NCI-H1417 (cell line): ENCODE measurements at places on chromosomes 12 and 14.
A peak's percentile ranks its signal among the peaks of the same experiment; 100 is the strongest.

DNA sequence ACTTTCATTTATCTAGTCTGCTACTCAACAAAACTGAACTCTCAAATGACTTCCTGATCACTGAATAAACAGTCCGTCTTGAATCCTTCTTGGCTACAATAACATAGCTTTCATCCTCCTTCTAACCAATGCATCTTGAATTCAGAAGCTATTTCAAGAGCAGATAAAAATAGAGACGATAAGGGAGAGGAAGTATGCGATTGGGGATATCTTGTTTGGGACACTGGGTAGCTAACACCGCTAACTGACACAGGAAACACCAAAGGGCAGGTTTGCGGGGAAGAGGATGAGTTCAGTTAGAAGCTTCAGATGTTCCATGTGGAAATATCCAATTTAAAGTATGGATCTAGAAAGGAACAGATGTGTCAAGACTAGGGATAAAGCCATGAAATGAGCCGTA, 102.5 kb downstream of the SLC41A2 start:
- DNase-seq: no peak

GRCh38 chr12:2652401-2653081, 142.2 kb upstream of the FKBP4 start:
- no peak for DNase-seq

GRCh38 chr14:73125746-73126145, 10.6 kb upstream of the PSEN1 start:
- no peak for DNase-seq

- DNase-seq: no peak
These were observed 19.4 kb downstream of the MAP3K9 start for GRCh38 chr14:70789961-70790360.

DNA sequence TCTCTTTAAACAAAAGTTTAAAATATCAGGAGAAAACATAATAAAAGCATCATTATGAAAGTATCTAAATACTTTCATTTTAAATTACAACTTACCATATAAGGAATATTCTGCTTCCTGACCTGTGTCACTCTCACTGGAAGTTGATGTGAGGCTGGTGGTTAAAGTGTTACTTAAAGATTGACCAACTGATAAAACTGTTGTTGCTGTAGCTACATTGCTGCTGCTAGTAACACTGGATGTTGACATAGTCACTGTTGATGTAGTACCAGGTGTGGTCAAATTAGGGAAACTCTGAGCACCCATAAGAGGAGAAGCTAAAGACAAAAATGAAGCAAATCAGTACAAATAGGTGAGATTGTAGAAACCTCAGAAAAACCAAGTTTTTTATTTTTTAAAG, 79.9 kb downstream of the HECTD1 start:
- DNase-seq: no peak

- no peak for DNase-seq
These were observed 7.8 kb downstream of the KLRK1 start for GRCh38 chr12:10381928-10382628.

GRCh38 chr14:76498976-76499375, 123.0 kb downstream of the ESRRB start:
- DNase-seq: no peak

- DNase-seq: no peak
These were observed 139.4 kb downstream of the SLC38A4 start for GRCh38 chr12:46686267-46686942.

DNA sequence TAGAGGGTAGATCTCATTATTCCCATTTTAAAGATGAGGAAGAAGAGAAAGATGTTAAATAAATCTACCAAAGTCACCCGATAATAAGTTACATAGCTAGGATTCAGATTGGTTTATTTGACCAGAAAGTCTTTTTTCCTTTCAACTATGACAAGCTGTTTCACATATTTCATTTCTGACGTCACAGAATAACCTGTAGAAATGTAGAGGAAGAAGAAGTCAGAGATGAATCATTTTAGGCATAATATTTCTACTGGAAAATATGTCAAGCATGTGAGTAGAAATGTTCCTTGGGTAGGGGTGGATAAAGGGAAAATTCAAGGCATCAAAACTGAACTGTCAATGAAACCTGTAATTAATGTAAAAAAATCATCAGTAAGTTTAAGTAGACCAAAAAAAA, 107.0 kb downstream of the MGST1 start:
- DNase-seq: no peak

- DNase-seq: no peak
These were observed 98.7 kb downstream of the ASCL4 start for GRCh38 chr12:107873223-107873622.

- no peak for DNase-seq
These were observed 92.6 kb downstream of the GALNT8 start for GRCh38 chr12:4812624-4813327.

GRCh38 chr14:24909523-24910302, 140.2 kb downstream of the STXBP6 start:
- DNase-seq: no peak

DNA sequence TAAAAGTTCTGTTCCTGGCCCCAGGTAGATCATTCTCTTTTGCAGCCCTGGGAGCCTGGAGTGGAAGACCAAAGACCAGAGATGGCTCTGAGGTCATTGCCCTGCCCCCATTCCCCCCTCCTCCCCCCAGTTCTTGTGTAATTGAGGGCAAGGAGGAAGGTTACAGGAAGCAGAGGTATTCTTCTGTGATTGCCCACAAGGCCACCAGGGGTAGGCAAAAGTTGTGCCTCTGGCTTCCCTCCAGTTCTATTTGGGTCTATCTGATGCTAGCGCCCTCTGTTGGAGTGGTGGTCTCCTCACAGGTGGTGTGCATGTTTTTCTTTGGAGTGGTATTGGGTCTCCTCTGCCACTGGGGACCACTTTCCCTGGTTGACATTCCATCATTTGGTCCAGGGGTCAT, 41.2 kb upstream of the CRY1 start:
- DNase-seq: peak; percentile 21

- DNase-seq: no peak
These were observed 1441.4 kb downstream of the AACS start for GRCh38 chr12:126506426-126507182.

- DNase-seq: no peak
These were observed 23.4 kb downstream of the SLC25A29 start for GRCh38 chr14:100282766-100283419.

- DNase-seq: no peak
These were observed 118.9 kb downstream of the SLC25A47 start for GRCh38 chr14:100442036-100442435.

GRCh38 chr12:12741660-12742059, 24.5 kb downstream of the CDKN1B start:
- no peak for DNase-seq

DNA sequence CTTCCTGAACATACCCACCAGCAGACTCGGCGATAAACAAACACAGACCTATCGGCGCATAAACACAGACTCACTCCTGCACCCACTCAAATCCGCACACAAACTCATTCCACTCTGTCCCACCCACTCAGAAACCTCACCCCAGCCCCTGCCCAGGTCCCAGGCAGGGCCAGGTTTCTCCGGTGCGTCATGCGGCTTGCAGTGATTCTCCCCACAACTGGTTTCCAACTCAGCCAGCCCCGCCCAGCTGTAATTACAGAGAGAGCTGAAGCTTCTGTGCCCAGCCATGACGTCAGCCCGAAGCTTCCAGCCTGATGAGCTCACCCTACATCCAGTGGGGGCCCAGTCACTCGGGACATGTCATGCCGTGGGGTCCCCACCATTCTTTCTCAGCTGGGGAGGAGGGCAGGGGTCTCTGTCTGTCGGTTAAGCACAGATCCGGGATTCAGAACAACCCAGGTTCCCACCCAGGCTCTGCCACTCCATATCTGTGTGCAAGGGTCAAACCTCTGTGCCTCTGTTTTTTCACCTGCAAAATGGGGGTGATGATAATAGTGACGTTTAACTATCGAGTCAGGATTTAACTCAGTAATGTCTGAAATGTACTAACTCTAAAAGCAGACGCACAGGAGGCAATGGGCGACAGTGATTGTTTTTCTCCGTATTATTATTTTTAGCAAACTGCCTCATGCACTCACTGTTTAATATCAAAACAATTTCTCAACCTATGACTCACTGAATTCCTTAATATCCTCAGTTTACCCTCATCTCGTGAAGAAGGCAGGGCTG, 2.3 kb upstream of the HSPB8 start:
- DNase-seq: peak; percentile 26

DNA sequence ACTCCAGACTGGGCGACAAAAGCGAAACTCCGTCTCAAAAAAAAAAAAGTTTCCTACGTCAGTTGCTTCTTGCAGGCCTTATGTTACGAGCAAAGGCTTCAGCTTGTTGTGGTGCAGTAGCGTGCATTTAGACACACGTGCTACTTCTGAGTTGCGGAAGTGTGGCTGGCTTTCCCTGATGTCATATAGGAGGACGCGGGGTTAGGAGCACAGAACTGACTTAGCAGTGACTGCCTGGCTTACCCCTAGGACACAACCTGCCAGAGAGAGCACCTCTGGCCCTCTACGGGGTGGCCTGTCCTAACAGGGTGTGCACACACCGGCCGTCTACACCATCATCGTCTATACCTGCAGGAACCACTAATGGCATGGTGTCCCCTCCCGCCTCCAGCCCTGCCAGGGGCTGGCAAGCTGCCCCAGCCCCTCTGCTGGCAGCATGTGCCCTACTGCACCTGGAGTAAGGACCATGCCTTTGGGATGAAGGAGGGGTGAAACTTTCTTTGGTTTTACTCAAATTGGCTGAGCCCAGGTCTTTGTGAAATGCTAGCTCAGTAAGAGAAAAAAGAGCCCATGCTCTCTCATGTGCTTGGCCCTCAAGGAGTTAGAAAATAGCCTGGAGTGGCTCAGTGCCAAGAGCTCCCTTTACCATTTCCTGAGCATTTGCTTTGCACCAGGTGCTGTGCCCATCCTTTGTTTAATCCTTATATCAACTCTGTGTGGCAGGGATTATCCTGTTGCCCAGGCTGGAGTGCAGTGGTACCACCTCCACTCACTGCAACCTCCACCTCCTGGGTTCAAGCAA, 1.7 kb upstream of the GPR68 start:
- no peak for DNase-seq

- no peak for DNase-seq
These were observed 16.3 kb upstream of the CYP46A1 start for GRCh38 chr14:99667821-99668220.

GRCh38 chr12:47964106-47964728, 821 bp downstream of the TMEM106C start:
- DNase-seq: peak; percentile 51

DNA sequence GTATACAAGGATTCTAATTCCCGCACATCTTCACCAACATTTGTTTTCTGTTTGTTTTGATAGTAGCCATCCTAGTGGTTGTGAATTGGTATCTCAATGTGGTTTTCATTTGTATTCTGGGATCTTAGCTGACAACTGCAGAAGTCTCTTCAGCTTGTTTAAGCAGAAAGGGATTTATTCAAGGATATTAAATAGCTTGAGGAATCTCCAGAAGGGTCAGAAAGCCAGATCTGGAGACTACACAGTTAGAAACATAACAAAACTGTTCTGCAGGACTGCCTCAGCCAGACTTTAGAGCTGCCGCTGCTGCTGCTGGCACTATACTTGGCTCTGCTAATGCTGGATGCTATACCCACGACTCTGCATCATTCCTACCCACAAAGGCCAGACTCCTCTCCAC, 13.4 kb upstream of the CDKL1 start:
- DNase-seq: no peak

GRCh38 chr12:60191271-60191670, 595.4 kb downstream of the SLC16A7 start:
- DNase-seq: no peak

DNA sequence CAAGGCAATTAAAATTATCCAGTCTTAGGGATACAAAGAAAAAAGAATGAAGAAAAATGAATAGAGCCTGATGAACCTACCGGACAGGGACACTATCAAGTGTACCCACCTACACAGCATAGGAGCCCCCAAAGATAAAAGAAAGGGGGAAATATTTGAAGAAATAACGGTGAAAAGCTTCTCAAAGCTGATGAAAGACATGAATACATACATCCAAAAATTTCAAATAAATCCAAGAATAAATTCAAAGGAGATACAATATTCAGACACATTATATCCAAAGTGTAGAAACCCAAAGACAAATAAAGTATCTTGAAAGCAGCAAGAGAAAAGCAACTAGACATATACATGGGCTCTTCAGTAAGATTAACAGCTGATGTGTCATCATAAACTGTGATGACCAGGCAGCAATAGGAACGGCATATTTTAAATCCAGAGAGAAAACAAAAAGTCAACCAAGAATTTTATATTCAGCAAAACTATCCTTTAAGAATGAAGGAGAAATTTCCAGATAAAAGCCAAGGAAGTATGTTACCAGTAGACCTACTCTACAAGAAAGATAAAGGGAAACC, 56.0 kb downstream of the CDK17 start:
- no peak for DNase-seq

- no peak for DNase-seq
These were observed 100.9 kb downstream of the UNC79 start for GRCh38 chr14:93531644-93532043.

GRCh38 chr12:57143454-57143853, 4.0 kb downstream of the LRP1-AS start:
- no peak for DNase-seq

DNA sequence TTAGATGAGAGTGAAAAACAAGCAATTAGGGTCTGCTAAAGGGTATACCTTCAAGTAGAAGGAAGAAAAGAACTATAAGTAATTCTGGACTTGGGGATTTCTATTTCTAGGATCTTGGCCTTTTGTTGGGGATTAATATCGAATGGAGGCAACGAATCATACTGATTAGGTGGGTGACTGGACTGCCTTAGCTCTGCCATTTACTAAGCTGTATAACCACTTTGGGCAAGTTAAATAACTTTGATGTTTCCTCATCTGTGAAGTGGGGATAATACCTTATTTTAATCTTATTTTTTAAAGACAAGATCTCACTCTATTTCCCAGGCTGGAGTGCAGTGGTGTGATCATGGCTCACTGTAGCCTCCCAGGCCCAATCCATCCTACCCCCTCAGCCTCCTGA, 6.6 kb downstream of the IKBIP start:
- no peak for DNase-seq

DNA sequence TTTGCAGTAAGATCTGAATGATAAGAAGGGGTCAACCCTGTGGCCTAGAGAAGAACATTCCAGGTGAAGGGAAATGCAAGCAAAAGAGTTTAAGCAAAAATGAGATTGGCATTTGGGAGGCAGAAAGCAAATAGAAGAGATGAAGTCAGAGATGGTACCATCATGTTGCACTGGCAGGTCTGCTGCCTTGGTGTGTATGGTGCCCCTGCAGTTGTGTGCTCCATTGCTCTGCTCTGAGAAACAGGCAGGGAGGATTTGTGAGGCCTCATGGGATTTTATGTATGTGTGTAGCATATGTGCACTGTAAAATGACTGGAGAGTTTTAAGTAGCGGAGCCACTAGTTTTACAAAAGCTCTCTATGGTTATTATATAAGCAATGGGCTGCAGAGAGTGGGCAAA, 6.6 kb downstream of the LDHB start:
- no peak for DNase-seq

DNA sequence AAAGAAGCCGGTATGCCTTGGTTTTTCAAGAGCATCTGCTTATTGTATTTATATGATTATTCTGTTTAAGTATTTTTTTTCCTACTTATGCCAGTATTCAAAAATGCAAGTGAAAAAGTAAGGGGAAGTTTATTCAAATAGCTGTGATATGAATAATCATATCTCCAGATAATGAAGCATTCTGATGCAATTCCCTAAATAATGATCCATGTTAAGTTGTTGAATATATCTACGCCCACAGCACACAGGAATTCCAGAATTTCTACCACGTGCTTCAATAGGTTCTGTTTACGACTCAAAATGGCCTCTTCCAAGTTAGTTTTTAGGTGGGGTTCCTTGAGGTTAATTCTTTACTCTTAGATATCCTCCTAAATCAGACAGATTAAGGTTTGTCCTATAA, 208.3 kb downstream of the NAV3 start:
- no peak for DNase-seq
